Skin of body (tissue), 3 donors: ENCODE measurements at places on chromosomes 2 and 18. TPM values are rescaled to one million over a fixed set of nuclear protein-coding genes. Genes with fewer than 3 reads are reported as not detected.

The RAD51AP2 gene
- 0.20 TPM for total RNA-seq

The IL37 gene
- 2.0 TPM for total RNA-seq

The CCDC178 gene
- 0.99 TPM for total RNA-seq

The ALPG gene
- total RNA-seq, result not detected

The TBC1D8 gene
- 20.7 TPM for total RNA-seq

The CELF4 gene
- total RNA-seq, result 0.69 TPM

The PTMA gene
- total RNA-seq, result 634 TPM

The CDH19 gene
- 4.5 TPM for total RNA-seq

The ZDBF2 gene
- 8.2 TPM for total RNA-seq

The POMC gene
- total RNA-seq, result 3.6 TPM

The WIPF1 gene
- total RNA-seq, result 32.4 TPM

The MAP3K19 gene
- not detected for total RNA-seq
